ENCODE measurements at places on chromosomes 4 and X.

- DNase-seq = no peak
Observed at GRCh38 chr4:72997409-72997808, 72.1 kb downstream of the COX18 start.

- no peak for DNase-seq
Observed at GRCh38 chrX:139179592-139179991, 350.9 kb upstream of the F9 start.

DNA sequence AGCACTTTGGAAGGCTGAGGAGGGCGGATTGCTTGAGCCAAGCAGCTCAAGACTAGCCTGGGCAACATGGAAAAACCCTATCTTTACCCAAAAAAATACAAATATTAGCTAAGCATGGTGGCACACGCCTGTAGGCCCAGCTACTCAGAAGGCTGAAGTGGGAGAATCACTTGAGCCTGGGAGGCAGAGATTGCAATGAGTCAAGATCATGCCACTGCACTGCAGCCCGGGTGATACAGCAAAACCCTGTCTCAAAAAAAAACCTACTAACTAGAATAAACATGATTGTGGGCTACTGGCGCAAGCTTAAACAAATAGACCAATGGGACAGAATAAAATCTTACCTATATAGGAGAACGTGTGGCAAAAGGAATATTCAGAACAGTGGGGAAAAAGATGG lies 7.3 kb downstream of the CDKL2 start:
- no peak for DNase-seq

DNA sequence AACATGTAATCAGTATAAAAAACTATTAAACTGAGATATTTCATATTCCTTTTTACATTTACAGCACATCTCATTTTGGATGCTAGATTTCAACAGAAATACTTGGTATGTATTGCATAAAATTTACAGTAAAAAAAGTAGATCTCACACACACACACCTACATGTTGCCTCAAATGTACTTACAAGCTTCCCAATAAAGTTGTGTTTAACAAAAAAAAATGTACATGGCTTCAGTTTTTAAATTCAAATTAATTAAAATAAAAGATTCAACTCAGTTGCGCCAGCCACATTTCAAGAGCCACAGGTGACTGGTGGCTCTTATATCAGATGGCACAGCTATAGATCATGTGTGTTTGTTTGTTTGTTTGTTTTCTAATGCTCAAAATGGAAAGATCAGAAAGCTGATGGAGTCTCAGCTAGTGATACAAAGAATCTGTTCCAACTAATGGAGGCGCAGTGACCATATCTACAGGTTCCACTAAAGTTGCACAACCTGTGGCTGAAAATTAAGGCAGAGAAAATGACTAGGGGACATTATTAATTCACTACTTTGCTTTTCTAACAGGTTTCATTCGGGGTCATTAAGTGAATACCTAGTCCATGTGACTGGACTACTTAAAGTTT lies 45.0 kb downstream of the RBM47 start:
- DNase-seq = no peak

- DNase-seq = no peak
Observed at GRCh38 chr4:181637186-181638105, 605.8 kb upstream of the TENM3 start.

- DNase-seq = no peak
Observed at GRCh38 chr4:141654098-141654497, 17.7 kb downstream of the IL15 start.

GRCh38 chrX:80430826-80431504 lies 10.7 kb downstream of the TENT5D start:
- no peak for DNase-seq

- no peak for DNase-seq
Observed at GRCh38 chrX:123756320-123756719, 23.5 kb upstream of the THOC2 start.

GRCh38 chr4:2141762-2142451 lies 82.8 kb downstream of the NAT8L start:
- DNase-seq = no peak

GRCh38 chr4:94814237-94814636 lies 56.5 kb downstream of the BMPR1B start:
- DNase-seq = no peak

GRCh38 chr4:142243255-142243654 lies 602.8 kb downstream of the INPP4B start:
- no peak for DNase-seq

All from GM12891 (cell line).